ENCODE measurements at places on chromosomes 1 and 21.

GRCh38 chr21:35521293-35521692 is 472.2 kb upstream of the RUNX1 start:
- no peak for DNase-seq

- DNase-seq: peak; percentile 61
Measured at GRCh38 chr1:108692724-108693655, 880 bp downstream of the PRPF38B start.

GRCh38 chr21:16504766-16505165 is 775.0 kb downstream of the USP25 start:
- no peak for DNase-seq

DNA sequence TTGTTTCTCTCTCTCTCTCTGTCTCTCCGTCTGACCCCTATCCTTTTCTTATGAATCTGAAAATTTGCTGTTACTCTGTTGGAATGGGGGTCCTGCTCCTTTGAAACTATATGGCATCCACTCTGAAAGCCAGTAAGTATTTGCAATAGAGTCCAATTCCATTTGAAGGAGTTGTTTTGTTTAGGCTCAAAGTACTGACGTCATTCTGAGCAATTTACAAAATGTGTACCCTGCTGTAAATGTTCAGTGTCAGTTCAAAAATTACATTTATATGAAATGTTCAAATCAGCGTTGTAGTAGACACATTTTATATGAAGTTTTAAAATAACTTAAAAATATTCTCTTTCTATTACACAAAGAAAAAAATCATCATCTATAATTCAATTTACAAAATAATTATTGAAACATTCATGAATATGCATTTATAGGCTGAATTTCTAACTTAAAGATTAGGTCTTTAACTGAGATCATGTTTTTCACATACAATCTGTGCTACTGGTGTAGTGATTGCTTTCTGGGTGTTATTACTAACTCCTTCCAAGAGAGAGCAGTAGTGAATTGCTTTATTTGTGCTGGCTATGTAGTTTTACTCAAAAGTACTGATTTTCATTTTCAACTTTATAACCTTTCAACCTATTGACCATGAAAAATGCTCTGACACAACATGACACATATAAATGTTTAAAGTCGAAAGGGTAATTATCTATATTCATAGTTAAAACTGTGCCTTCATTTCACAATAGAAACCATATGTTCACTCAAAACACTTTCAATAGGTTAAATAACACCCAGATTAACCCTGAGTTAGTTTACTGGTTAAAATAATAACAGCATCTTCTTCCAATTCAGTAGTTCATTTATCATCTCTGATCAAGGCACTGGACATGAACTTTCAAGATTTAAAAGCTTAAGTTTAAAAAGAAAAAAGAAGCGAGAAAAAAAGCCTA is 253.1 kb upstream of the ADGRL4 start:
- no peak for DNase-seq

GRCh38 chr1:101079341-101079740 is 53.8 kb upstream of the DPH5 start:
- DNase-seq: no peak

GRCh38 chr1:220843481-220844011 is 35.7 kb upstream of the HLX start:
- DNase-seq: no peak

- DNase-seq: no peak
Measured at GRCh38 chr1:33097137-33097611, 16.2 kb downstream of the AZIN2 start.

- DNase-seq: no peak
Measured at GRCh38 chr1:153652805-153653500, 5.5 kb upstream of the SNAPIN start.

DNA sequence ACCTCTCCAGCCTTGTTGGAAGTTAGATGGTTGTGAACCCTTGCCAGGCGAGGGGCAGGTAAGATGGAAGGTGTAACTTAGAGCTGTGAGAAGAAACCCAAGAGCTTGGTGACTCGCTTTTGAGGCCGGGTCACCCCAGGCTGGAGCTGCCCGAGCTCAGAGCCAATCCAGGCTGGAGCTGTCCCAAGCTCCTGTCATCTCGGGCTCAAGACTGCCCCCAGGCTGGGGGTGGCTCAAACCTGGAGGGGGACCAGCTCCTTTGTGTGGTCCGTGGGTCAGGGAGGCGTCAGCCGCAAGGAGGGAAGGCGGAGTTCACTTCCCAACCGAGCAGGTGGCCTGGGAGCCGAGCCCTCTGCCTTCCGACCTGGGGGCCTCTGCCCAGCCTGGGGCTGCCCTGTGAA is 2.0 kb downstream of the HUNK start:
- no peak for DNase-seq

- no peak for DNase-seq
Measured at GRCh38 chr1:233463333-233463732, 135.8 kb downstream of the MAP3K21 start.

DNA sequence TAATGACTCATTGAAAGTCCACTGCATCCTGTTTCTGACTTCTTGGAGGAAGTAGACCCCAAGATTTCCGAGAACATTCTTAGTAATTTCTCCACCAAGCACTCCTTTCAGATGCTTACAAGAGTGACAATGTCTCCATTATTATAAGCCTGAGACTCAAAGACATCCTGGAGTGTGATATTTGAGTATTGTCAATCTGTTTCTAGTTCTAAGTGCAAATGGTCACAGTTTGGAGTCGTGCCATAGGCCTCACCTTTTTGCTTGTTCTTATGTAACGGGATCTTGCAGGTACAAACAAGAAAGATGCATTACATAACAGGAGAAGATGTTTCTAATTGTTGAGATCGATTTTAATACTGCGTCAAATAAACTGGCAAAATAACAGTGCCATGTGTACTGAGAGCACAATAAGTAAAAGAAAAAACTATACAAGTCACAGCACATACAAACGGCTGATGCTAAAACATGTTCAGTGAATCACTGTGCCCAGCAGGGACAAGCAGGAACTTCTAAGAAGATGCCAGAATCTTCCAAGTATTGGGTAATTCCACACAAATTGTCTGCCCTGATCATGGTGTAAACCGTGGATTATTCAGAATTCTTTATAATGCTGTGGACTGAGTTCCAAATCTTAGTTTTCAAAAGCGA is 54.1 kb downstream of the CD2 start:
- no peak for DNase-seq

DNA sequence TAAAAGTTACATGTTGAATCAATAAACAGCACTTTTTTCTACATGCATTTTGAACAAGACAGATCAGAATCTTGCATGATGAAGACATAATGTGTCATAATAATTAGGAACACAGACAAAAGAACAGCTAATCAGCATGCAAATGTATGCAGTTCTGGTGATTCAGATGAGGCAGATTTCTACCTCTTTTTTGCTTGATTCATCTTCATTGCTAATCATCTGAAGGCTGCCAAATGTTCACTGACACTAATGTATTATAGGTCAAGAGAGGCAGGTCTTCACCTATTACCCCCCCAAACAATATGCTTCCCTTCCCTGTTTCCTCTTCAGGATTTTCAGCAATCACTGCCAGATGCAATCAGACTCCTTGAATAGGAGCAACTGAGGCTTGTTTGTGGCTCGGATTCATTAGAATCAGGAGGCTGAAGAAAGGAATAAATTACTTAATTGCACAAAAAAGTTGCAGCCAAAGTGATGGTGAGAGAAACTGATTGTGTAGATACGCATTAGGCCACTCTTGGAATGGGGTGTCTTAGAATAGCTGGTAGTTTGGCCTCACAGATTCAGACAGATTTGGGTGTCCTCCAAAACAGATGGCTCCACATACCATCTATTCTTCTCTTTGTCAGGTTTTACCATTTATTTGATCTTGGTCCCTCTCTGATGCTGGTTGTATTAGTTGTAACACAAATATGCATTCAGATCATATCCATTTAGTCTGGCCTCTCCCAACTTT is 275.4 kb downstream of the RPS6KC1 start:
- no peak for DNase-seq

- no peak for DNase-seq
Measured at GRCh38 chr1:5478156-5478695, 514.0 kb downstream of the NPHP4 start.

- DNase-seq: no peak
Measured at GRCh38 chr1:173353350-173353749, 123.8 kb upstream of the PRDX6 start.

- no peak for DNase-seq
Measured at GRCh38 chr21:44919913-44920693, 596 bp downstream of the ITGB2 start.

- DNase-seq: no peak
Measured at GRCh38 chr1:244220410-244220809, 169.3 kb downstream of the ZBTB18 start.

- DNase-seq: no peak
Measured at GRCh38 chr1:201925981-201926645, 20.2 kb downstream of the LMOD1 start.

- no peak for DNase-seq
Measured at GRCh38 chr1:113303267-113303666, 87.0 kb upstream of the MAGI3 start.

DNA sequence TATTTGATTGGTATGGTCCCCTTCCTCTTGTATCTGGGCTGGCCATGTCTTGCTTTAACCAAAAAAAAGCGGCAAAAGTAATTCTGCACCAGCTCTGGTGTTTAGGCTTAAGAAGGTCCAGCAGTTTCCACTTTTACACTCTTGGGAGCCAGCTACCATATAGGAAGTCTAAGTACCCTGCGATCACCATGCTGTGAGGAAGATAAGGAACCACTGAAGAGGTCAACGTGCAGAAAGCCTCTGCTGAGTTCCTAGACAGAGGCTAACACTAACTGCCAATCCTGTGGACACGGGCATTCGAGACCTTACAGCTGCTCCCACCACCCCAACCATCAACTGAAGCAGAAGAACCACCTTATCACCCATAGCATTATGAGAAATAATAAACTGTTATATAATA is 331.4 kb downstream of the VAV3 start:
- no peak for DNase-seq

DNA sequence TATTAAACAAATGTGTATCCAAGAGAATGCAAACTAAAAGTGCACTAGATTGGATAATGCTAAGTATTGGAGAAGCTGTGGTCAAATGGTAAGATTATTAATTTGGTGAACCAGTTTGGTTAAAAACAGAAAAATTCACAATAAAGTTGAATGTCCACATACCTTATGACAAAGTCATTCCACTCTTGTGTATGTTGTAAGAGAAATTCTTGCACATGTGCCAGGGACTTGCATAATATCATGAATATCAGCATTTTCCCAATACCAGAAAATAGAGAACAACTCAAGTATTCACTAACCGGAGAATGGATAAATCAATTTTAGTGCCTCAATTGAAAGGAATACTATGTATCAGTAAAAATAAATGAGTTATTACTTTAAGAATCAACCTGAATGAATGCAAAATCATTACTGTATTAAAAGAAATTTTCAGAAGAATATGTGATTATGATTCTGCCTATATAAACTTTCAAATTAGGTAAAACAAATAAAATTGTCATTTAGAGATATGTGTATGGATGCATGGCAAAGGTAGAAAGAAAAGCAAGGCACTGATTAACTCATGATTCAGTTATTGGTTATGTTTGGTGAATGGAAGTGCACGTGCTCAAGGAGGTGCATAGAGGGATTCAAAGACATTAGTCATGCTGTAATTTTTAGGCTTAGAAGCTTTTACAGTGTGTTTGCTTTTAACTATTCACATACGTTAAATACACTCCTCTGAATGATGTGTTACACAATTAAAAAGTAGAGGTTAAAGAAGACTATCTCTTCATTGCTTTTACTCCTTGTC is 217.4 kb upstream of the KCNK2 start:
- DNase-seq: no peak

DNA sequence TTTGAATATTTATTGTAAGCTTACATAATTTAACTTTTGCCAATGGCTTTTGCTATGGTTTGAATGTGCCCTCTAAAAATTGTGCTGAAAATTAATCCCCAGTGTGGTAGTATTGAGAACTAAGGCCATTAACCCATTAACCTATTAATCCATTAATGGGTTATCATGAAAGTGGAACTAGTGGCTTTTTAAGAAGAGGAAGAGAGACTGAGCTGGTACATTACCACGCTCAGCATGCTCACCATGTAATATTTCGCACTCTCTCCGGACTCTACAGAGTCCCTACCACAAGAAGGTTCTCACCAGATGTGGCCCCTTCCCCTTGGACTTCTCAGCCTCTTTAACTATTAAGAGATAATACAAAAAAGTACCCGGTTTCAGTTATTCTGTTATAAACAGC is 164.4 kb upstream of the ZRANB2 start:
- DNase-seq: no peak

- no peak for DNase-seq
Measured at GRCh38 chr1:36284517-36284916, 21.7 kb upstream of the SH3D21 start.

DNA sequence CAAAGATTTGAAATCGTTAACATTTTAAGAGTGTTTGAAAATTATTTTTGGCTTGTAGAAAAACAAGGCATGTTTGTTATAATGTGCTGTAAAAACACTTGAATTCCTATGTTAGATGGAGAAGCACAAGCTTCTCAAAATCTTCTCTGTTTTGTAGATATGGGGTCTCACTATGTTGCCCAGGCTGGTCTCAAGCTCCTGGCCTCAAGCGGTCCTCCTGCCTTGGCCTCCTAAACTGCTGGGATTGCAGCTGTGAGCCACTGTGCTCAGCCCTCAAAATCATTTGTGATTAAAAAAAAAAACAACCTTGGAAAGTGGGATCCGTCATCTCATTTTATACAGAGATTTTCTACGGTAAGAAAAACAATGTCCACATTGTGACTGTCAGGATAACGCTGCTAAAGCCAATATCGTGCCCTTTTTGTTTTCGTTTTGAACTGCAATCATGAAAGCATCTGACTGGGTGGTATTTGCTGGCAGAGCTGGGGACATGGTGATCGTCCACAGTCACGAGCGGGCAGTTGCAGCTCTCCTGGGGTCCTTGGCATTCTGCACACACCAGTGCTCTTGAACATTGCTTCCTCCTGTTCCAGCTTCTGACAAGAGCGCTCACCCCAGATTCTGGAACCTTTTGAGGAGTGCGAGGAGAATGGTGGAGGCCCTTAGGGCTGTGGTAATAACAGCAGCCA is 112.5 kb downstream of the PGBD5 start:
- DNase-seq: no peak

DNA sequence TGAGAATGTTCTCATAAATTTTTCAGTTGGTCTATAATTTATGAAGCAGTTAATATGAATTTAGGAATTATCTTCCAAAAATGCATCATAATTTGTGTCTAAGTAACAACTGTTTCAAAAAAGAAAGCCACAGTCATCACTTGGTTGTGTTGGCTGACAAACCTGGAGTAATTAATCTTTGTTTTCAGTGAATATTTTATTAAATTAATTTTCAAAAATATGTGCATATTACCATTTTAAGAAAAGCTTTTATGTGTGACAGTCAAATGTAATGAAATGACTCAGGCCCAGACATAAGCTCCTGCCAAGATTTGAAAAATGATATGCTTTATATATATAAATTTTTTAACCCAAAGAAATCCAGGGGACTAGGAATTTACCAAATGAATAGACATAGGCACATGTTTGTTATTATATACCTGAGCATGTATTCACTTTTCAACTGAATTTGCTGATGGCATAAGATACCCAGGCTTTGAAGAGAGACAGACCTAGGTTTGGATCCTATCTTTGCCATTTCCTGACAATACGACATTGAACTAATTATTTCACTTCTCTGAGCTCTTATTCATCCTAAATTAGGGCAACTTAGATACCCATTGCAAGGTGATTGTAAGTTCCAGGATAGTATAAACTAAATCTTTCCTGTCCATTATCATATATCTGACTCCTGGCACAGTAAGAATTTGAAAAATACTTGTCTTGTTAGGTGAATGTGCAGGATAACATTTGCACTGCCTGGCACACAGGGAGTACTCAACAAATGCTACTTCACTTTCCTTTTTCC is 729.5 kb upstream of the ADGRL2 start:
- DNase-seq: no peak

GRCh38 chr1:186175588-186175987 is 199.5 kb downstream of the TPR start:
- DNase-seq: no peak

GRCh38 chr1:30412241-30413110 is 310.9 kb downstream of the MATN1 start:
- no peak for DNase-seq
